ENCODE measurements at places on chromosomes 16 and 17. TPM values are rescaled to one million over a fixed set of nuclear protein-coding genes. Genes with fewer than 3 reads are reported as not detected.

DNA sequence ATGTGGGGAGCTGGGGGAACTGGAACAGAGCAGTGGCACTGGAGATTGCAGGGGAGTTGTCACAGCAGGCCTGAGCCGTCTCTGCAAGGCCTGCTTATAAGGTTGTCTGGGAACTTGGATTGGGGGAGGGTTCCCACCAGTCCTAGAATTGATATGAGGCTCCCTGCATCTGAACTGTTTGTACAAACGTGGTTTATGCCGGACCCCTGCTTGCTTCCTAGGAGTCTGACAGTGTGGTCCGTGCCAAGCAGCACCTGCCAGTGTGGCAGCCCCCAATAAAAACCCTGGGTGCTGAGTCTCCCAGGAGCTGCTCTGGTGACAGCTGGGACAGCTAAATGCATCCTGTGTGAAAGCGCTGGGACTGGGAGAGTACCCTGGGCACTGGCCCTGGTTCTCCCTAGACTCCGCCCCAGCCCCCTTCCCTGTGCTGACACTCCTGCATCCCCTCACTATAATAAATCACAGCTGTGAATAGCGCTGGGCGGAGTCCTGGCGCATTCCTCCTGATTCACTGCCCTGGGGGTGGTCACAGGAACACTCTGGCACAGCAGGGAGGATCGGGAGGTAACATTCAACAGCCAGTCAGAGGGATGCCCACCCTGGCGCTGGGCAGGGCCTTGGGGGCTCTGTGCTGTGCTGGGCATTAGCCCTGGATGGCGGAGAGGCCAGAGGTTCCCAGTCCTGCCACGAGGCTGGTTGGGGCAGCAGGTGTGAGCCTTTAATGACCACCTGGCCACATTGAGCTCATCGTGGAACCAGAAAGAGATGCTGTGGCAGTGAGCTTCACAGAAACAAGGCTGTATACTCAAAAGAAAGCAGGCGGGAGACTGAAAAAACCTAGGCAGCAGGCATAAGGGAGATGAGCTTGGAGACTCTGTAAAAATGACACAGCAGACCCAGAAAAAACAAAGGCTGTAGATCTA, 45.6 kb downstream of the RMI2 start:
- no peak for DNase-seq

DNA sequence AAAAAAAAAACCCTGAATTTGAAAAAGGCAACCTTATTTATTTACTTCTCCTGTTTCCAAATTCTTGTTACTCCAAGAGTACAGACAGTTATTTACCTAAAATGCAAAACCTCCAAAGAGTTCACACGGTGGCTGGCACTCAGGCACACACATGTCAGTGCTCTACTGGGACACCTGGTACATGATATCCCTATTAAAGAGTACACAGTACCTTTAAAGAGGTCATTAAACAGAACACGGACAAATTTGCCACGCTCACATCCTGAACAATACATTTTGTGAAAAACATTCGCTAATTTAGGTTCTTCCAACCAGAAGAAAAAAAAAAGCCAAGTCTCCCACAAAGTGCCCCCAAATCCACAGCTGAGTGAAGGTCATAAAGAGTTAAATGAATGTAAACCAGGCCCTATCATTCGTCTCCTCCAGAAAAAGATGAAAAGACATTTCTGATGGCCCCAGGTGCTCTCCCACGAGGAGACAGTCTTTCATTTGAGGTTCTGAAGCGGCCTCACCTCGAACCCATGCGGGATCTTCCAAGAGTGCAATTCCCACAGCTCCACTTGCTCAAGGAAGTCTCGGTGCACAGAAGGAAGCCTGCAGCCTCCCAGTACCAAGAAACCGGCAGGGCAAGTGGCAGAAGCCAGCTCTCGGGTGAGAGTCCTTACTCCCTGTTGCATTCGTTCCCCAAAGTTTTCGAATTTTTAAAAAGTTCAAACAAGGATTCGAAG, 993 bp downstream of the ERN1 start:
- peak; percentile 31 for DNase-seq

XYLT1 gene
- total RNA-seq = 7.3 TPM

- peak; percentile 23 for DNase-seq
These were observed 573 bp upstream of the GNAO1 start for GRCh38 chr16:56190677-56191155.

CPHXL2 gene
- total RNA-seq = not detected

KRTAP4-9 gene
- total RNA-seq = not detected

DNA sequence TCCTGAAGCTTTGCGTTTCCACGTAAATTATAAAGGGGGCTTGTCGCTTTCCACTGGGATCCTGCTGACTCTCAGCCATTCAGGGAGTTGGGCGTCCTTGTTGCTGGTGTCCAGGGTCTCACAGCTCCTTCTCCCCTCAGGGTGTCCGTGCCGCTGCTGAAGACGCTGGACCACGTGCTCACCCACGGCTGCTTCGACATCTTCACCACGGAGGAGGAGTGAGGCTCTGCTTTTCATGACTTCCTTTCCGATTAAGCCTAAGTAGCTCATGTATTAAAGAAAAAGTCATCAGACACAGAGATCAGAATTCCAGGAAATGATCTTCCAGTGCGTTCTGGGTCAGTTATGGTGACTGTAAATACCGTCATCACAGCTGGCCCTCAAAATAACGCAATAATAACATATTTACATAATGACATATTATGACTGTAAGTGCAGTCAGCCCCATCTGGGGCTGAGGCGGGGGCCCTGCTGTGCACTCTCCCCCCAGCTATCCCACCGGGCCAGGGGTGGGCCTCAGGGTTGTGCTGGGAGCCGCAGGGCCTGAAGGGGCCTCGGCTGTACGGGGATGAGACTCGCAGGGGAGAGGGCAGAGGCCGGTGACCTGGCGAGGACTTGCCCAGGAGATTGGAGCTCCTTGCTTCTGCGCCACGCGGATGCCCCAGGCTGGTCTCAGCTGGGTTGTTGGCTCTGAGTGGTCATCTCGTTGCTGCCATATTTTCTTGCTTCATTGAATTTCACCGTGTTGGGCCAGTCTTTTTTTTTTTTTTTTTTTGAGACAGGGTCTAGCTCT, 92.9 kb upstream of the ZNF750 start:
- no peak for DNase-seq

DNA sequence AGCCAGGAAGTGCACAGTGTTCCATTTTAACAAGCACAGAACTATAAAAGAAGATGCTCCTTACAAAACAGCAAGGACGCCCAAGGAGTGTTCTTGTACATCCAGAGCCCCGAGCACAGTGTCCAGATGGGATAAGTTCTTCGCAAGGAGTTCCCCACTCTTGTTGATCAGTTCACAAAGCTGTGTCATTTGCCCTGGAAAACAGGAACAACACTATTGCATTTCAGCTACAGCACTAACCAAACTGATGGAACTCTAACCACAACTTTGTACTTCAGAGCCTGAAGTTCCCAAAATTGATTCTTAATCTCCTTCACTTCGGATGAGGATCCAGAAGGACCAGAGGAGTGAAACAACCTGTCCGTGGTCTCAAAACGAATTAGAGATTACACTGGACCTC, 5.1 kb downstream of the COPS3 start:
- no peak for DNase-seq

SPN gene
- not detected for total RNA-seq

GRCh38 chr17:28471531-28472342, 1.7 kb upstream of the SLC13A2 start:
- DNase-seq = no peak

TP53TG3 gene
- total RNA-seq = not detected

XAF1 gene
- total RNA-seq = 4.9 TPM

- DNase-seq = no peak
These were observed 8.2 kb downstream of the FN3K start for GRCh38 chr17:82743344-82744219.

- DNase-seq = no peak
These were observed 13.3 kb upstream of the SLC6A4 start for GRCh38 chr17:30248786-30249185.

DNA sequence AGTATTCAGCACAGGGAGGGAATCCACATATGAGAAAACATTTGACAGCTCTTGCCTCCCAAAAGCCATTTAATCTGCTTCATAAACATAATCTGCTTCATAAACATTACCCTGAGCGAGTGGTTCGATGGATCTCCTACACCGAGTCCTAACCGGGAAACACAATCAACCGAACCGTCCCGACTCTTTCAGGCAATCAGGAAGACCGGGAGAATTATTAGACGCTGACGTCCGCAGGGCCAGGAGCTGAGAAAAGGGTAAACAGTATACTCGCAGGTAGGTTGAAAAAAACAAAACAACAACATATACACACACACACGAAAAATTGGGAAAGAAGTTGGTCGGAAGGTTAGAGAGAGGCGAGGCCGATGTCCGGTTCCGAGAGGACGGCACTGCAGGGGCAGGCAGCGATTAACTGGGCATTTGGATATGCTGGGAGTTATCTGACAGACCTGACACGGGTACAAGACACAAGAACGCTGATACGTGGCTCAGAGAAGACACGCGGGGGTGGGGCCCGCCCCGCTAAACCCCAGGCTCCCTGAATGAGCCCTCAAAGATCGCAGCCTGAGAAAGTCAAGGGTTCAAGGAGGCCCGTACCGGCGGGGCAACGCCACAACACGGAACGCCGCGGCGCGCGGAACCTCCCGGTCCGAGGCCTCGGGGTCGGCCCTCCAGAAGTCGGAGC, 585 bp downstream of the AP1G1 start:
- peak; percentile 8 for DNase-seq

NF1 gene
- 12.4 TPM for total RNA-seq

GRCh38 chr16:47533744-47534292, 72.7 kb downstream of the PHKB start:
- DNase-seq = no peak

MSLN gene
- total RNA-seq = not detected

DNA sequence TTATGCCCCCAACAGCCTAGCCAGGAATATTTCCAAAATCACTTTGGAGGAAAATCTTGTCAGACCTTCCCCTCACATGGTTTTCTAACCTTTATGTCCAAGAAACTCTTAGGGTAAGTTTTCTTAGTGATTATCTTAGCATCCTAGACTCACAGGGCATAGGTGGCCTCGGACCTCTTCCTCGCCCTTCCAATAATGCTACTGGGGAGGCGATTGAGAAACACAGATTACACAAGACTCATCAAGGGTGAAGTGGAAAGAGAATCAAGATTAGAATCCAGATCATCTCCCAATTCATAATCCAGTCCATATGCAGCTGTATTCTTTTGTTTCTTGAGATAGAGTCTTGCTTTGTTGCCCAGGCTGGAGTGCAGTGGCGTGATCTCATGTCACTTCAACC, 358.4 kb upstream of the CDH5 start:
- DNase-seq = no peak

HBQ1 gene
- not detected for total RNA-seq

OR3A2 gene
- total RNA-seq = not detected

DNA sequence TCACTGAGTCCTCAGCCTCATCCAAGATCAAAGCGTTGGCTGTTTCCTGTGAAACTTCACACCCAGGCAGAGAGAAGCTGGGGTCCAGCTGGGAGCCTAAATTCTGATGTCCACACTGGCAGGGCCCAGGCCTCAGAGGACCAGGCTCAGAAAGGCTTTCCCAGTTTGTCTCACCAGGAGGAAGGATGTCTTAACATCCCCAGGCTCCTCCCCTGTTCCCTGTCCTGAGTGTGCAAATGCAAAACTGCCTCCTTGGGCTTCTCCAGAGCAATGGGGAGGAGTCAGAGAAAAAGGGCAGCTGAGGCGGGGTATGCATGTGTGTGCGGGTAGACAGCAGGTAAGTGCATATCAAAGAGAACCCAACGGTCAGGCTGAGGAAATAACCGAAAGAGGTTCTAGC, 45.7 kb downstream of the CUEDC1 start:
- no peak for DNase-seq

- DNase-seq = no peak
These were observed 25.6 kb upstream of the CACNG1 start for GRCh38 chr17:67018471-67019434.

GRCh38 chr16:57483725-57484514, 2.4 kb downstream of the DOK4 start:
- DNase-seq = no peak

KRT40 gene
- not detected for total RNA-seq

Data from MG63 (cell line).